ENCODE measurements at places on chromosomes 7 and 10. TPM values are rescaled to one million over a fixed set of nuclear protein-coding genes. Genes with fewer than 3 reads are reported as not detected.
A peak's percentile ranks its signal among the peaks of the same experiment; 100 is the strongest.

The ANKRD22 gene
- not detected for polyA plus RNA-seq

The GPR158 gene
- polyA plus RNA-seq: not detected

The PNLIPRP3 gene
- polyA plus RNA-seq: not detected

The CALD1 gene
- 1,746 TPM for polyA plus RNA-seq

The LRRTM3 gene
- not detected for polyA plus RNA-seq

The DPP6 gene
- polyA plus RNA-seq: not detected

The SAMD9 gene
- 6.8 TPM for polyA plus RNA-seq

DNA sequence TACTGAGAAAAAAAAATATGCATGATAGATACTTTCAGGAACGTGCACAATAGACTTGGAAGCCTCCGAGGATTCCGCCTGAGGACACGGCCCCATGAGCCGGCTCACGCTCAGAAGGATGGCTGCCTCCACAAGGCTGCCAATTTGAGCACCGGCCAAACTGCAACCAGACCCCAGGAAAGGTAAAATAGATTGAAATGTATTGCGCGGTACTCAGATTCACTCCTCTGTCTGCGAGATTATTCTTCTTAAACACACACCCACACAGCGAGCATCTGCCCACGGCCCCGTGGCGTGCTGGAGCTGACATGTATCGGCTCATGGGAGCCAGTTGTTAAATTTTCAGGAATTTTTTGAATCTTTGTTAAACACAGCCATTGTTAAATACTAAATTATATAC, 653.2 kb upstream of the MKI67 start:
- no peak for DNase-seq

DNA sequence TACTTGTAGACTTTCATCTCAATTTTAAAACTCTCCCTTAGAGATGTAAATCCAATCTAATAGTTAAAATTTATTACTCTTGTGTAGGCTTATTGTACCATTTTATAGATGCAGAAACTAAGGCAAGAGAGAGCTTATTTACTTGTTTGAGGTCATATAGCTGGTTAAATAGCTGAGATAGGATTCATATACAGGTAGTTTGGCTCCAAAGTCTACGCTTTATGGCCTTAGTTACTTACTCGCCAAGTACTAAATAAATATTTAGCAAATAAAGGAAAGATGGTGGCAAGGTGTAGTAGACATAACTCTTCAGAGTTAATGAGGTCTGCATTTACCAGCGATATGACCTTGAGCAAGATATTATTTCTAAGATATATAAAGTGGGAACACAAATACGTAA, 86.8 kb downstream of the HBP1 start:
- DNase-seq: no peak

- no peak for DNase-seq
These were observed 10.1 kb upstream of the ATOH7 start for GRCh38 chr10:68242051-68242450.

GRCh38 chr10:122259075-122259466, 12.0 kb upstream of the BTBD16 start:
- DNase-seq: no peak

- DNase-seq: no peak
These were observed 624.7 kb downstream of the KCNMA1 start for GRCh38 chr10:77012812-77013500.

- no peak for DNase-seq
These were observed 25.2 kb downstream of the RAPGEF5 start for GRCh38 chr7:22331704-22332103.

DNA sequence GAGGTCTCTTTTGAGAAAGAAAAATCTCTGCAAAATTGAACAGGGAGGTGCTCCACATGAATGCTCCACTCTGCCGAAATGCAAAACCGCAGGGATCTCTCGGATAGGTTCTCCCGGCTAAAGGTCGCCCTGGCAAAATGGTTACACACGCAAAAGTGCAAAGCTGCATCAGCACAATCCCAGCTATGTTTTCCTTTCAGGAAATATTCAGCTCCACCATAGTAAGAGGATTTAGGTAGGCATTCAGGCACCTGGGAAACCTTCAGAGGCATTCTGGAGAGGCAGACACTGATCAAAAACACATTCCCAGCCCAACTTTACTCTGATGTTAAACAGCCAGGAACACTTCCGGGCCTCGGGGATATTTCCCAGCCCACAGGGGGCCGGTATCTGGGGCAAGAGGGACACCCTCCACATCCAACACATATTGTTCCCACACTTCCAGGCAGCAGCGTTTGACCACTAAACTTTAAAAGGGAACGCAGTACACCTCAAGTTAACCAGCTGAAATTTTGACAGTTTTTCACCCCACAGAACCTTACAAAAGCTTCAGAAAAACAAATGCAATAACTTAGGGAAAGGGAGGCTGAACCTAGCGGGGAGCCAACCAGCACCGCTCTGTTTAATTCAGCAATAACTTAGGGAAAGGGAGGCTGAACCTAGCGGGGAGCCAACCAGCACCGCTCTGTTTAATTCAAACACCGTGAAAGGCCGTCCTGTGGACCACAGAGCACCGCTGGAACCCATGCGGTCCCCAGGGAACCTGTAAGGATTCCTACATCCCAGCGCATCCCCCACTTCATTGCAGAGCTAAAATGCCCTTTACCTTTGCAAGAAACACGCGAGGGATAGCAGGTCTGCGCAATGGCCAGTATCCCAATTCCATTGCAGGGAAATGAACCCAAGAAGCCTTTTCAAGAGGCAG, 45.9 kb downstream of the TNS3 start:
- no peak for DNase-seq

GRCh38 chr7:17713584-17713983, 226.7 kb downstream of the SNX13 start:
- no peak for DNase-seq

- DNase-seq: no peak
These were observed 57.4 kb upstream of the SDK1 start for GRCh38 chr7:3243680-3244079.

GRCh38 chr10:3186368-3186767, 13.8 kb upstream of the PITRM1 start:
- DNase-seq: no peak

GRCh38 chr7:105800442-105800841, 76.0 kb downstream of the ATXN7L1 start:
- DNase-seq: no peak

DNA sequence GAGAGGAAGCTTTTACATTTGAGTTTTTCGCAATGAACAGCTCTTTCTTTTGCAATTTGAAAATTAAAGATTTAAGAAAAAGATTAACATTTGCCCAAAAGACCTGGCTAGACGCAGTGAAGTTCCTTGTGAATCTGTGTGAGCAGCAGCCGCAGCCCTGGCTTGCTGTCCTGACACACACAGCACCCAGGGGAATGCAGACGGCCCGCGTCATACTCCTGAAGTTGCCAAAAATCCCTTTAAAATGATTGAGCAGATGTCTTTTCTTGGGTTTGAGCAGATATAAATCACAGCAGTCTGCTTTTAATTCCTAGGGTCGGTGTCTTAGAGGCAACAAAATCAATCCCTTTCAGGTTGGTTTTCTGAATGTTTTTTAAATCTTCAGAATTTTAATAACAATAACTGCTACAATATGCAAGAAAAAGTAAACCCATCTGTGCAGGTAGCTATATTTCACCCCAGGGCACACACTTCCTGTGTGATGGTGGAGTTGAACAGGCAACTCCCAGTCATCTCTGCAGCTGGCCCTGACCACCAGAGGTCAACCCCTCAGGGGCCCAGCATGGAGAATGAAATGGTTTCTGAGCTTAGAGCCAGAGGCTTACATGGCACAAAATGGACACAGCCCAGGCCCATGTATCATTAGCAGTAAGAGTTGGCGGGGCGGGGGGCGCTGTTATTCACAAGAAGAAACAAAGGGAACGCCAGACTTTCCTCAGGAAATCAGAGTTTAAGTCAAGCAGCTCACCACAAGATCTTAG, 32.2 kb upstream of the TRIL start:
- DNase-seq: no peak

DNA sequence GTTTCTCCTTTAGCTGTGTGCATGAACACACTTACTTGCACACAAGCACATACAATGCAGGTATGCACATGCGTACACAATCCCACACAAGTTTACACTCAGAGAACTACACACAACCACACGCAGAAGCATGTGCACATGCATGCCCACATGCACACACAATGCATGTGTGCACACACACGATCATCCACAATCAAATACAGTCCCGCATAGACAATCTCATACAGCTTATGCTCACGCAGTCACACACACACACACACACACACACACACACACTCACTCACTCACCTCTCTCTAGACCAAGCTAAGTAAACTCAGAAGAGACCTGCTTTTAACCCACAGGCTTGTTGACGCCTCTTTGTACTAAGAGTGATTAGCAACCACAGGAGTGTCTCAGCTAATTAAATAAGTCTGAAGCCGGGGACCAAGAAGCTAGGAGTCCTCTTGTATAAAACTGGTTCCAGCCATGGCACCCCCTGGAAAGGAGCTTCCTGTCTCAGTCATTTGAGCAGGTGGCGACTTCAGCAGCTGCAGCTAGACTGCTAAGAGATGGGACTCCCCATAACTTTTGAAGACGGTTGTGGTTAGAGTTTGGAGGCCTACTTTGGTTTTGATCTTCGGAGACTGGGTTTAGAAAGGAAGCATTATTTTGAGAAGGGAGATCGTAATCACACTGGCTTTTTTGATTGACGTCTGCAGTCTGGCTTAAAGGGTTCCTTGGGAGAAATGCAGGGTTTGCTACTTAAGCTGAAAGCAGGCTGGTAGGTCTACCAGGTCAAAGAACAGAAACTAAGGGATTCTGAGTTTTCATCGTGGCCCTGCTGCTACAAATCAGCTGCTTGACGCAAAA, 82.3 kb upstream of the ADRB1 start:
- DNase-seq: no peak

DNA sequence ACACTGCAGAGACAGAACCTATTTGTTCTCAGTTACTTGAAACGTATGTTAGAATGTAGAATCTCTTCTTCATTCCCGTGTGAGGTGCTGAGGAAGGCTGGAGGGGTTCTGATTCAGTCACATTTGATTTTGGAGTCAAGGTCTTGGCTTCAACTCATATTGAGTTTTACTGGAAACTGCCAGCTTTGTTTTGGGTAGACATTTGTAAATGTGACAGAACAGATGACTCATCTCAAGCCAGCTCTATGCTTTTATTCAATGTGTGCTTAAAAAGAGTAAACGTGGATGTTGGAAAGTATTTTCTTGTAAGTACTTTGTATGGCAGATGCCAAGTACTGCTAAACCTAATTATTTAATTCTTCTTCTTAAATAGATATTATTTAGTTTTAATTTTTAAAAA, 780.8 kb upstream of the C7orf33 start:
- DNase-seq: no peak

DNA sequence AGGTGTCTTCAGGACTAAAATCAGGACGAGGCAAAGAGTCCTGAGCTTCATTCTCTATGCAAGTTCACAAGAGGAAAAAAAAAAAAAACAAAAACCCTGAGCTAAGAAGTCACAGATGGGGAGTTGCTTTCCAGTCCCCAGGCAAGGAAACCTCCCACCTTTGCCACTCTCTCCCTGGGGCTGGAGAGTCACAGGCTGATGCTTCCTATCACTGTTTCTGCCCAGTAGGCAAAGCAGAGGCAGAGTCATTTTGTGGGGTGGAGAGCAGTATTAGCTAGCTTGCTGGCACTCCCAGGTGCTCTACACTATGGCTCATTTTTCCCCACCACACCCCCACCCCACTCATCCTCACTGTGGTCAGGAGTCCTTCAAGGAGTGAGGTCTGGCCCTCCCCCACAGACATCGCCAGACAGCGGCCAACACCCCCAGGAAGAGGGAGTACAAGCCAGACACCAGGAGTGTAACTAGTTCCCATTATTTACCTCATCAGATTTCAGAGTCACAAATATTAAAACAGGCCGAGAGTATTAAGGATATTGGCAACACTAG, 34.6 kb upstream of the UNC5B start:
- no peak for DNase-seq

- no peak for DNase-seq
These were observed 53.6 kb upstream of the DYNC1I1 start for GRCh38 chr7:95718577-95719410.

GRCh38 chr10:52779541-52780390, 7.2 kb upstream of the MBL2 start:
- no peak for DNase-seq

DNA sequence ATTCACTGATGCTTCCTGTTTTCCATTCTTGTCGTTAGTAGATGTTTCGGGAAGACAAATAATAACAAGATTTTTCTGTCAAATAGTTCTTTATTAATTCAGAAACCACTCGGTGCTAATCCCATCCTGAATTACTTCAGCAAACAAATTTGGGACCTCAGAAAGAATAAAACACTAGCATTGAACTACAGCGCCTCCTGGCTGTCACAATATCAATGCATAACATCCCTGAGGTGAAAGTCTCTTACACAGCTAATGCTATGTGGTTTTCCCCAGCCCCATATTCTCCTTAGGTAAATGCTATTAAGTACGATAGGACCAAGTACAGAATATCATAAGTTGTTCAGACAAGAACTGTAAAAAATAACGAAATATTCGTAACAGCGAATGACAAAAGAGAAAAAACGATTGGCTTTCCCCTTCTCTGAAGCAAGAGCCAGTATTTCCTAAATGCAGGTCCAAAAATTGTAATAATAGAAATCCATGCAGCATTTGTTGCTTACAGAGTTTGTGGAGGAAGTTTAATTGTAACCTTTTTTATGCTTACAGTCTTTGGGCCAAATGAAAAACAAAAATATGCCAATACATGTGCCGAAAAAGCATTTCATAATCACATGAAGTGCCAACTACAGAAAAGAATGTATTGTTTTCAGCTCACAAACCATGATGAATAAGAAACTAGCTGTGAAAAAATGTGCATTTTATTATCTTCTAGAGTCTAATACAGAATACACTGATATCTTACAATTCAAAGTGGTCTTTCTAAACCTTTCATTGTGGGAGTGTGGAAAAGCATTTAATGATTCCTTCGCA, 47.3 kb downstream of the MYPN start:
- DNase-seq: no peak

DNA sequence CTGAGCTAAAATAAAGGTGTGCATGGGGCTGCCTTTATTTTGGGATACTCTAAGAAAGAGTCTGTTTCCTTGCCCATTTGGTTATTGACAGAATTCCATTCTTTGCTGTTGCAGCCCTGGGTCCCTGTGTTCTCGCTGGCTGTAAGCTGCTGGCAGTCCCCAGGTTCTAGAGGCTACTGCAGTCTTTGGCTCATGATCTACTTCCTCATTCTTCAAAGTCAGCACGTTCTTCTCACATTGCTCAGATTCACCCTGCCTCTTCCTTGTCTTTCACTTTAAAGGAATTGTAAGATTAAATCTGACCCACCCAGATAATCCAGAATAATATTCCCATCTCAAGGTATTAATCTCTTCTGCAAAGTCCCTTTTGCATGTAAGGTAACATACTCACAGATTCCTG, 620.3 kb downstream of the CCSER2 start:
- DNase-seq: no peak

- peak; percentile 13 for DNase-seq
These were observed 228.4 kb upstream of the DGKB start for GRCh38 chr7:15130666-15131541.

- peak; percentile 93 for DNase-seq
These were observed 346.6 kb upstream of the KLF6 start for GRCh38 chr10:4131407-4132215.

DNA sequence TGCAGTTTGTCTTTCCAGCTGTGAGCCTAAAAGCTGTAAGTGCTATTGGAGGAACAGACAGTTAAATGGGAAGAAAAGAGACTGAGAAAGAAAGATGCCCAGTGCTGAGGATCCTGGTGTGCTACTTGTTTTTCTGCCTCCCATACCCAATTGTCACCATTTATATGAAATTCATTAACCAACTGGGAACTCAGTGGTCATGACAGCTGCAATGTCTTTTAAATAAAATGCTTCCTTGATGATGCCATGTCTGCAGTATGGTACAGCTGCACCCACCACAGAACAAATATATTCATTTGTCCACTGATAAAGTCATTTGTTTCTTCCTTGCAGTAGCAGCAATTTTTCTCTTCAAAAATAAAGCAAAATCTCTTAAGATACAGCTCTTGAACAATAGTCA, 15.6 kb upstream of the RTKN2 start:
- no peak for DNase-seq
